ENCODE measurements at places on chromosomes 5 and 9. TPM values are rescaled to one million over a fixed set of nuclear protein-coding genes. Genes with fewer than 3 reads are reported as not detected.

Gene KIF20A
- total RNA-seq = 16.9 TPM

GRCh38 chr9:95971815-95972214, 96.3 kb downstream of the ERCC6L2 start:
- H3K27me3 ChIP-seq = no peaks in the 10 kb centered on the region
- DNase-seq = no peak
- H3K36me3 ChIP-seq = peaks cover 19% of the 10 kb centered on the region
- no peaks in the 10 kb centered on the region for H3K4me1 ChIP-seq
- H3K27ac ChIP-seq = no peak overlapping the region

DNA sequence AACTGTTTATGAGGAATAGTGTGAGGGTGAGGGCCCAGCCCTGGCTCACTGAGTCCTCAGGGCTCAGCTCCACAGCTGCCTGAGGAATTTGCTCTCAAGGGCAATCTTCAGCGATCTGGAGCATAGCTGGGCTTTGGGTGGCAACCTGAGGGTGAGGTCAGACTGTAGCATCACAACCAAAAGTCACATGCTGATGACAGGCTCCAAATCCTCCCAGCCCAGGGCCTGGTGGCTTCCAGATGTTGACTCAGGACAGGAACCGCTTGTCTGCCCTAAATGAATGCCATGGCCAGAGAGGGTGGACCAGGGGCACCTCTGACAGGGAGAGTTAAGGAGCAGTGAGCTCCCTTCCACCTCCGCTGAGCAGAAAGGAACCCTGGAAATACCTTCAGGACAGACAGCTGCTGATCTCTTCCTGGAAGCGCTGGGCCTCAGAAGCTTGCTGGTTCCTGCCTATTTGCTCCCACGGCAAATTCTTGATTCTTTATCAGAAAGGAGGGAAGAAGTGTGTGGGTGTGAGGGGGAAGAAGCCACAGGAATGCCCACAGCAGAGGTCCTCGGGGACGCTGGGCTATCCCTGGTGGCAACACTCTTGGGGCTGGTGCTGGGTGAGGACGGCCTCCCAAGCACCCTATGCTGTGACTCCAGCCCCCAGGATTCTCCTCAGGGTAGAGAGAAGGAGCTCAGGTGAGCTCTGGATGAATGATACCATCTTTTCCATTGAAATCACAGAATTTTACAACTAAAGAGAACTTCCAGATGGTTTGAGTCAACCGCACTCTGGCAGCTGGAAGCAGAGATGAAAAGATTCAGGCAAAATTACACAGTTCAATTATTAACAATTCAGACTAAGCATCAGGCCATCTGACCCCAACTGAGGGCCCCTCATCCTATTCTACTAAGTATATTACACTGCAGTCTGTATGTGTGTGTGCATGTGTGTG, 13.8 kb upstream of the CTSL start:
- H3K4me1 ChIP-seq = no peaks in the 10 kb centered on the region
- H3K36me3 ChIP-seq = no peaks in the 10 kb centered on the region
- no peak overlapping the region for H3K4me3 ChIP-seq
- H3K27ac ChIP-seq = no peak overlapping the region

DNA sequence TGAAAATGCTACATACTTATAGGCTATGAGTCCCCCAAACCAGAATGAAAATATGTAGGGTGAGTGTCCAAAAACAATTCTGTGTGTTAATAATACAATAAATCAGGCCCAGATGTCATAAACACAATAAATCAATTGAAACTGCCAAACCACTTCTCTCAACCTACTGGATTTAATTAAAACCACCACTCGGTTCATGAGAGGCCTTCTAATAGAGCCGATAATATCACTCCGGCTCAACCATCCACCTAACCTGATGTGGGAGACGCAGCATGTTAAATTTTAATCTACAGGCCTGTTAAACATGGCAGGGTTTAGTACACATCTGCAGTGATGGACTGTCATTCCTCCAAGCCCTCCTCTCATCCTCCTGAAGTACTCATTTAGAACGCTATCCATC, 734.5 kb upstream of the ZNF608 start:
- H3K36me3 ChIP-seq = no peaks in the 10 kb centered on the region
- no peak for DNase-seq
- H3K27ac ChIP-seq = no peak overlapping the region

DNA sequence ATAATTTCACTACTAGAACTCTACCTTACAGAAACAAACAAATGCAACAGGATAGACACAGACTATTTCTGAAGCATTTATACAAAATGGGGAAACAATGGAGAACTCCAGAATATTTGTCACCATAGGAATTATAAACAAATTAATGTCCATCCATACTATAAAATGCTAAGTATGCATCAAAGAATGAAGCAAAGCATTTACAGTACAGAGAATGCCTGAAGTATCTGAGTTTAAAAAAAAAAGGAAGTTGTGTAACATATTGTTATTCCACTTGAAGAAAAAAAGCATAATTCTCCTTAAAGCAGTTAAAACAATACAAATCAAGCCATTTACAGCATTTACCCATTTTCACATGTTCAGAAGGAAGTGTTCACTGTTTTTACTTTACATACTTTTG, 53.0 kb downstream of the DROSHA start:
- peaks cover 16% of the 10 kb centered on the region for H3K36me3 ChIP-seq
- no peak overlapping the region for H3K27ac ChIP-seq
- H3K4me1 ChIP-seq = peaks cover 13% of the 10 kb centered on the region
- no peak for DNase-seq
- H3K27me3 ChIP-seq = no peaks in the 10 kb centered on the region
- H3K4me3 ChIP-seq = no peak overlapping the region

GRCh38 chr9:130699047-130699446, 5.5 kb downstream of the EXOSC2 start:
- no peak for DNase-seq
- peaks cover 10% of the 10 kb centered on the region for H3K4me1 ChIP-seq
- H3K4me3 ChIP-seq = no peak overlapping the region
- no peaks in the 10 kb centered on the region for H3K27me3 ChIP-seq
- H3K36me3 ChIP-seq = peaks cover 74% of the 10 kb centered on the region

Gene PRKAA1
- 53.0 TPM for total RNA-seq

Gene FOXI1
- not detected for total RNA-seq

Gene MRPS2
- total RNA-seq = 51.9 TPM

DNA sequence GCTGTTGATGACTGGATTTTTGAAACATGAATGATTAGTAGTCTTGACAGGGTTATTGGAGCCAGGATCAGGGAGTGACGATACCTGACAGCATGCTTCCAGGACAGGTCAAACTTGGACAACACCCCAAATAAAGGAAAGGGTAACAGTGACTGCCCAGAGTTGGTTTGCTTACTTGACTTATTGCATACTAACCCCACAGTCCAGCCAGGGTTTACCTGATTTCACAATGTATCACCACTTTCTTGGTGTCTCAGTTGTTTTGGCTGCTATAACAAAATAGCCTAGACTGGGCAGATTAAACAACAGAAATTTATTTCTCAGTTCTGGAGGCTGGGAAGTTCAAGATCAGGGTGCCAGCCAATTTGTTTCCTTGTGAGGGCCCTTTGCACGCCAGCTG, 301.0 kb upstream of the VLDLR start:
- H3K27me3 ChIP-seq = no peaks in the 10 kb centered on the region
- H3K36me3 ChIP-seq = no peaks in the 10 kb centered on the region
- no peak overlapping the region for H3K27ac ChIP-seq

DNA sequence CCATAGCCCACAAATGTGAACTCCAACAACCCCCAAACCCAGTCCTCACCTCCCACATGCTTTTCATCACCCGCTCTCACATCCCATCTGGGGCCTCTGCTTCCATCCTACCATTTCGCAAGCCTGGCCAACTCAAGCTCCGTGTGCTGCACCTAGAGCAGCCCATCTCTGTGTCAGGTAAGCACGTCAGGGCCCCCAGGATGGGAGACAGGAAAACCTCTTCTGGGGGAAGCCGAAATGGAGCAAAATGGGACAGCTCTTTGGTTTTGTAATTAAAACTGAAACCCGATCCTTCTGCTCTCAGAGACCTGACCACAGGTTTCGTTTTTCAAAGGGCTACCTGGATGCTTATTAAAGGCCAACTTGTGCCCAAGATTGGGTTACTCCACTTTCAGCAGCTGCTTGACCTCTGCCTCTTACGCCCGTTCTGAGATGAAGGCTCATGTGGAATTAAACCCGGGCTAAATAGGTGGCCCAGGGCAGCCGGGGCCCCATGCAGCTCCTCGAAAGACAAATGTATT, 287.7 kb downstream of the SLIT3 start:
- H3K4me1 ChIP-seq = no peaks in the 10 kb centered on the region
- H3K27me3 ChIP-seq = no peaks in the 10 kb centered on the region
- H3K4me3 ChIP-seq = no peak overlapping the region
- DNase-seq = no peak
- H3K36me3 ChIP-seq = no peaks in the 10 kb centered on the region
- no peak overlapping the region for H3K27ac ChIP-seq

DNA sequence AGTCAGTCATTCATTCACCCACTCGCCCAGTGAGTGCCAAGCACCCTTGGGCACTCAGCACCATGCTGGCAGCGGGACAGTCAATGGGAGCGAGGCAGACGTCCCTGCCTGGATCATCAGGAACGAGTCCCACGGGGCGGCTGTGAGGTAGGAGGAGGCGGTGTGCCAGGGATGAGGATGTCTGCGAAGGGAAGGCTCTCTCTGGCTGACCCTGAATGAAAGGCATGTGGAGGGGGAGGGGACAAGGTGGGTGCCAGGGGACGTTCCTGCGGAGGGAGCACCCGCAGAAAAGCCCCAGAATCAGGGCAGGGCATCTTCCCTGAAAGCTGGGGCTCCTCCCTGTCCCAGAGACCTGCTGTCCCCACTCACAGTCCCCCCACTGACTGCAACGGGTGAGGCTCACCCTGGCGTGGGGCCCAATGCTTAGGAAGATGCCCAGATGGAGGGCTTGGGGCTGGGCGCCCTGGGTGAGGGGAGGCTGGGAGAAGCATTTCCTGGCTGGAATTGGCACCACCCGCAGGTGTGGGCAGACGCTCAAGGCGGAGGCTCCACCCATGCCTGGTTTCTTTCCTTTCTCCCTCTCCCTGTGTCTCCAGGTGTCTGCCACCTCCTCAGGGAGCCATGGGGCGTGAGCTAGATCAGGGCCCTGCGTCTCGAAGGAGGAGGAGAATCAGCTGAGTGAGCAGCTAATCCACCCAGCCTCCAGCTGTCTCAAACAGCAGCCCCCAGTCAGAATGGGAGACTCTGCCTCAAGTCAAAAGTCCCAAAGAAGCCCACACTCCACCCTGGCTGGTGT, 179.0 kb upstream of the PPP1R26 start:
- H3K4me3 ChIP-seq = no peak overlapping the region
- H3K4me1 ChIP-seq = no peaks in the 10 kb centered on the region
- no peak for DNase-seq
- H3K27me3 ChIP-seq = no peaks in the 10 kb centered on the region
- no peak overlapping the region for H3K27ac ChIP-seq

- peaks cover 8% of the 10 kb centered on the region for H3K4me1 ChIP-seq
- no peak overlapping the region for H3K4me3 ChIP-seq
- no peak for DNase-seq
- no peaks in the 10 kb centered on the region for H3K36me3 ChIP-seq
- no peaks in the 10 kb centered on the region for H3K27me3 ChIP-seq
These were observed 26.2 kb upstream of the TGFBR1 start for GRCh38 chr9:99078717-99079116.

GRCh38 chr5:135605221-135605620, 26.4 kb upstream of the CXCL14 start:
- H3K27me3 ChIP-seq = no peaks in the 10 kb centered on the region
- H3K4me3 ChIP-seq = no peak overlapping the region
- DNase-seq = no peak
- no peaks in the 10 kb centered on the region for H3K36me3 ChIP-seq

Gene SCGB3A2
- not detected for total RNA-seq

GRCh38 chr5:140244525-140245025, 58.3 kb downstream of the PFDN1 start:
- peak; percentile 91 for DNase-seq
- H3K27me3 ChIP-seq = no peaks in the 10 kb centered on the region
- H3K36me3 ChIP-seq = no peaks in the 10 kb centered on the region
- no peak overlapping the region for H3K27ac ChIP-seq

Gene ZDHHC11
- total RNA-seq = 15.7 TPM

DNA sequence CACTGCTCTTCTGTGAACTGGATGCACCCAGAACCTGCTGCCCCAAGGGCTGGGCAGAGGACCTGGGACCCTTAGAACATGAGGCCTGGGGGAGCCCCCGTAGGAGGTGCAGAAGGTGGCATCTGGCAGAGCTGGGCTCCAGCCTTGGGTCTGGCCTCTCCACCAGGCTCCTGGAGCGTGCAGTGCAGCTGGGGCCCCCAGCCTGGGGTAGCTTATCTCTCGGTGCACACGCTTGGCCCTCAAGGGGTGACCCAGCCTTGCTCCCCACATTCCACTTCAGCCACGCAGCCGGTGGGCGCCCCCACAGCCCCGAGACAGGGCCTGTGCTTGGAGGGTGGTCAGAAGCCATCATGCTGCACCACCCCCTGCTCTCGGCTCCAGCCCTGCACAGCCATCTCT, 5.6 kb upstream of the NR5A1 start:
- H3K36me3 ChIP-seq = no peaks in the 10 kb centered on the region
- H3K4me1 ChIP-seq = no peaks in the 10 kb centered on the region
- no peak overlapping the region for H3K27ac ChIP-seq
- no peak overlapping the region for H3K4me3 ChIP-seq
- no peak for DNase-seq
- H3K27me3 ChIP-seq = no peaks in the 10 kb centered on the region

Gene NEUROG1
- not detected for total RNA-seq

DNA sequence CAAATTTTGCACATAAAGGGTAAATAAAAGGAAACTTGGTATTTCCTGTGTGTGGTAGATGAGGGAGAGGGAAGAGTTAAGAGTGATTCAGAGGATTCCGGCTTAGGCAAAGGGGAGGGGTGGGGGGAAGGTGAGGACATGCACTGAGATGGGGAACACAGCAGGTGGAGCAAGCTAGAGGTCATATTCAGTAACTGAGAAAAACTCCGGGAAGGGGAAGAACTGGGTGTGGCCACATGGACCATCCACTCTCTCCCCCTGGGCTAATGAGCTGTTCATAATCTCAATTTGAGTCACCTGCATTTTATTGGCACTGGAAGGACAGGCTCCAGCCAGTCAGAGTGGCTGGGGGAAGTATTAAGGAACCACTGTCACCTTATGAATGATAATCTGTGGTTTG, 45.1 kb upstream of the UGCG start:
- H3K4me1 ChIP-seq = 0 out of 2 replicates have a peak, but pooled peaks cover 5% of the 10 kb centered on the region
- no peaks in the 10 kb centered on the region for H3K27me3 ChIP-seq
- DNase-seq = no peak
- no peak overlapping the region for H3K4me3 ChIP-seq

DNA sequence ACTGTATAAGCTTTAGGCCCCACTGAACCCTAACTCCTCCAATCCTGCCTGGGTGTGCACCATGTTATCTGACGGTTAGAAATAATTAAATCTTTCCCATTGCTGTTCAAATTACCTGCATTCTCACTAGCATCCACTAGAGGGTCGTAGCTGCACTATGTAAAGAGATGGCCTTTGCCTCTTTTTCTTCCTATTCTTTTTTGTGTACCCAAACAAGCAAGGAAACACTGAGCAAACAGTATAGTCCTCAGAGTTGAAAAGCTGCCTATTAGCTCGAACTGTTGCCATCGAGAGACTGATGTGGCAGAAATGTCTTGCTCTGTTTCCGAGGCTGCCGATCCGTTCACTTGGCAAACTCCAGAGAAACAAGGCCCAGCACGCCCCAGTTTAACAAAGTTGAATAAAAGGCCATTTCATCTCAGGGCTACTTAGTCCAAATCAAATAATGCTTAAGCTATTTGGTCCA, 163.8 kb upstream of the TRPM3 start:
- DNase-seq = peak; percentile 83
- no peaks in the 10 kb centered on the region for H3K27me3 ChIP-seq
- no peak overlapping the region for H3K4me3 ChIP-seq
- no peaks in the 10 kb centered on the region for H3K36me3 ChIP-seq

- H3K4me3 ChIP-seq = no peak overlapping the region
- no peaks in the 10 kb centered on the region for H3K27me3 ChIP-seq
- DNase-seq = no peak
- H3K4me1 ChIP-seq = no peaks in the 10 kb centered on the region
- H3K36me3 ChIP-seq = no peaks in the 10 kb centered on the region
These were observed 58.3 kb upstream of the SEMA6A start for GRCh38 chr5:116632890-116633289.

Gene NCS1
- total RNA-seq = not detected

Gene TAS2R1
- total RNA-seq = not detected

Gene NME5
- total RNA-seq = 1.3 TPM
